ENCODE measurements at places on chromosomes 11 and 22.
A peak's percentile ranks its signal among the peaks of the same experiment; 100 is the strongest.

DNA sequence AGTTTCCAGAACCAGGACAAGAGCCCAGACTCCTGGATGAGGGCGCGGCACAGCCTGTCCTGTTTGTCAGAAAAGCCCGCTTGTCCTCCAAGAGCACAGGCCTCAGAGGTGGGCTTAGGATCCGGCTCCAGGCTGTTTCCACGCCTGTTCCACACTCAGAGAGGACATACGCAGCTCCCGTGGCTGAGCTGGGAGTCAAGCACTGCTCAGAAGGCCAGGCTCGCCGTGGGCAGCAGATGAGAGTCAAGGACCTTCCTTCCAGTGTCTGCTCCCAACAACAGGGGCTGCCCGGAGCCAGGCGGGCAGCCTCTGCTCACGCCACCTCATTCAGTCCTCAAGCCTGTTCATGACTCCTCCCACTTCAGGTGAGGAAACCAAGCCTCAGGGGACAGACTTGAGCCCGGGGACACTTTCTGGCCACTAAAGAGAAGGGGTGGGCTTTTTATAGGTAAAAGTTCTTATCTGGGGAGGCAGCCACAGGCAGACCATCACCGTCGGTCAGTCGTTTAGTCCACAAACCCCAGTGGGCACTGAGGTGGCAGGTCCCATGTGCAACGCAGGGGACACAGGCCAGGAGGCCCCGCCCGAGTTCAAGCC is 3.8 kb downstream of the CYB5R3 start:
- DNase-seq, result no peak

DNA sequence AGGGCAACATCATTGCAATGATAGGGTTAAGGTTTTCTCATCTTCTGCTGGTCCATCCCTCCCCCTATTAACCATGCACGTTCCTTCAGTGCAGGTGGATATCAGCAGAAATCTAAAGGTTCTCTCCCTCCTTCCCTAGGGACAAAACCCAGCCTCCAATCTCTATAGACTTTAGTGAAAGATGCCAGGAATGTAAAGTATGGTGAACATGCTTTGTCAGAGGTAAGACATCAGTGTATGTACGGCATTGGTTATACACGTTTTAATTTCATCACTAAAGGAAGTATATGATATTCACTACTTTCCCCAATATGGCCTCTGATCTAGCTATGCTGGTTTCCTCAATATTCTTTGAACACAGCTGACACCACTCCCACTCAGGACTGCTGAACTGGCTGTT is 81.2 kb upstream of the LDLRAD3 start:
- no peak for DNase-seq

DNA sequence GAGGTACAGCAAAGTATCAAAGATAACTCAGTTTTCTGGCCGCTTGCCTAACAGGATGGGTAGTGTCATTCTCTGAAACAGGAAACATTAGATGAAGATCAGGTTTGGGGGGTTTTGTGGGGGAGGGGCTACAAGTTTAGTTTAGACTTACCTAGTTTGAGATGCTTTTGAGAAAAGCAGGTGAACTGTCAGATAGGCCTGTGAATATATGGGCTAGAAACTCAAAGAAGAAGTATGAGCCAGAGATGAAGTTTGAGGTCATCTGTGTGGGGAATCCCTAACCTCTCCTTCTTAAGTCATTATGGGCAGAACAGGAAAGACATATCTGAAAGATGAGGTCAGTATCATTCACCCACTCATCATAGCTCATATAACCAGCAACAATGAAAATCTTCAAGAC is 11.9 kb downstream of the HOATZ start:
- peak; percentile 64 for DNase-seq

GRCh38 chr22:49979587-49980264 is 19.2 kb downstream of the PIM3 start:
- DNase-seq, result no peak

DNA sequence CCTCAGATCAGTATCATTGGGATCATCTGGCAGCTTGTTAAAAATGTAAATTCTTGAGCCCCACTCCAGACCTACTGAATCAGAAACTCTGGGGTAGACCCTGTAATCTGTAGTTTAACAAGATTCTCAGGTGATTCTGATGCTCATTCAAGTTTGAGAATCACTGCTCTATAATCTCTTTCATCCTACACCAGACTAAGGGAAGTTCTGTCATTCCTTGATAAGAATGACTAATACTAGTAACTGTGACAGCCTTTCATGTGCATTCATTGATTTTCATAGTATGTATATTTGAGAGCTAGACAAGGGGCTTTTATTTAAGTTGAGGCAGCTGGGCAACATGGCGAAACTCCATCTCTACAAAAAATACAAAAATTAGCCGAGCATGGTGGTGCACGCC is 30.0 kb downstream of the NAT10 start:
- DNase-seq, result no peak

- no peak for DNase-seq
Measured at GRCh38 chr11:34855021-34855753, 61.0 kb downstream of the APIP start.

GRCh38 chr22:46801826-46802607 is 39.6 kb downstream of the TBC1D22A start:
- no peak for DNase-seq

DNA sequence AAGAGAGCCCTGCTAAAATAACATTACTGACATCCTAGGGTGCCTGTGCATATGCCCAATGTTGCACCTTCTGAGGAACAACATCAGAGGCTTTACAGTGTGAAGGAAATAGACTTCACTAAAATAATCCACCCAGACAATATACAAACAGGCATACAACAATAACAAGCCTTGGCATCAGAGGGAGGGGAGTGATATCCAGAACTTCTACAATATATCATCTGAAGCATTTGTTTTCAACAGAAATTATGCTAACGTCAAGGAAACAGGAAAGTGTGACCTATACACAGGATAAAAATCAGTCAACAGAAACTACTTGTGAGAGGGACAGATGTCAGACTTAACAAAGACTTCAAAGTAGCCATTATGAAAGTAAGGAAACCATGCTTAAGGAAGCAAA is 81.3 kb downstream of the CTNND1 start:
- DNase-seq, result no peak

DNA sequence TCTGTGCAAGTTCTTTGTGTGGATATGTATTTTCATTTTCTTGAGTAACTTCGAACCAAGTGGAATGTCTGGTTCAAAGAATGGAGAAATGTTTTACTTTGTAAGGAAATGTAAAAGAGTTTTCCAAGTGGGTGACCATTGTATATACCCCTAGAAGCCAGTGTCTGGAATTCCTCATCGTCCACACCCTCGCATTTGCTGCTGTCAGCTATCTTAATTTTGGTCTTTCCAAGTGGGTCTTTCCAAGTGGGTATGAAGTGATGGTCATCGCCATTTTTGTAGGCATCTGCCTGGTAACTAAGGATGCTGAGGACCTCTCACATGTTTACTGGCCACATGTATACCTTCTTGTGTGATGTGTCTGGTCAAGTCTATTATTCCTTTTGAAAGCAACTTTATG is 547.5 kb downstream of the TBC1D22A start:
- DNase-seq, result no peak

- peak; percentile 63 for DNase-seq
Measured at GRCh38 chr11:15106201-15106965, 8.3 kb upstream of the INSC start.

DNA sequence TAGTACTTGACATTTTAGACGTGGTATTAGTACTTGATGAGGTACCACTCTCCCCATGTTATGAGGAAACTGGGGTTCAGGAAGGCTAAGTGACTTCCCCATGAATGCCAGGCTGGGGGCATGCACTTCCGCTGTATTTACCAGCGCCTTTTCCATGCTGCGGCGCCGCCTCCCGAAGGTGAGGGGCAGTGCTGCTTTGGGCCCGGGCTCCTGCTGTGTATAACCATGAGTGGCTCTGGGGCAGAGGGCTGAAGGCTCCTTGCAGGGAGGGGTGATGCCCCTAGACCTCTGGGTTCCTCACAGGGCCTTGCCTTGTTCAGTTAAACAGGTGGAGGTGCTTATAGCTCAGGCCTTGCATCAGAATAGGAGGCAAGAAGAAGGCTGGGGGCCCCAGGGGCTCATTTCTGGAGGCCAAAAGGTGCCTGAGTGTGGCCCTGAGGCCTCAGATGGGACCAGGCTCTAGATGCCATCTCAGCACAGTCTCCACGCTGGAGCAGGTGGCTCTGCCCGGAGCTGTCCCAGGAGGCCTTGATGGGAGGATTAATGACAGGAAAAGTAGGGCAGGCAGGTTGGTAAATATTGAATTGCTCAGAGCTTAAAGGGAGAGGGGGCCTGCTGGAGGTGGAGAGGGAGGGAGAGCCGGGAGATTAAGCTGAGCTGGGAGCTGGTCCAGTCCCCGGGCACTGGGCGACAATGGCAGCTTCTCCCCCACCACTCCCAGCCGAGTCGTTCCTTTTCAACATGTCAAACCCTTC is 129.6 kb downstream of the CEP164 start:
- no peak for DNase-seq

- DNase-seq, result no peak
Measured at GRCh38 chr11:127071606-127072005, 71.0 kb upstream of the KIRREL3 start.

DNA sequence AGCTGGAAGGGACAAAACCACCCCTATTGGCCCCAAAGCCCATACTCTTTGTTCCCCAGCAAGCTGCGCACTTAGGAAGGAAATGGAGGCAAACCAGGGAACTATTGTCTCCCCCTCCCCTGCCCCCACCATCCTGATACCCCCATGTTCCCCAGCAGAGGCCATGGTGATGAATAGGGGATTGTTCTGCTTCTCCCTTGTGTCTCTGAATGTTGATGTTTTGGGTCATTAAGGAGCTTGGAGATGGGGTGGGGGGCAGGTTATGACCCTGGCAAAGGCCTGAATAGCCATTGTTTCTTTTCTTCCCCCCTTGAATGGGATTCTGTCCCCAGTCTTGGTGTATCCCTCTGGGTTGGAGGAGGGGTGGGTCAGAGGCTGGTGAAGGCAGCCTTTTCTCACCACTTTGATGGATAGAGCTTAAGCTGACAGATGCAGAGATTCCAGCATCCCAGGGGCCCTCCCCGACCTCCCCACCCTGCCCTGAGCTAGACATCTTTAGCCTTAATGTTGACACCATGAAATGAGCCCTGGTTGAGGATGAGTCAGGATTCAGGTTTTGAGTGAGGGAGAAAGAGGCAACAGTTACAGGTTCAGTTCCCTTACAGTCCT is 8.3 kb downstream of the DTX4 start:
- DNase-seq, result no peak

DNA sequence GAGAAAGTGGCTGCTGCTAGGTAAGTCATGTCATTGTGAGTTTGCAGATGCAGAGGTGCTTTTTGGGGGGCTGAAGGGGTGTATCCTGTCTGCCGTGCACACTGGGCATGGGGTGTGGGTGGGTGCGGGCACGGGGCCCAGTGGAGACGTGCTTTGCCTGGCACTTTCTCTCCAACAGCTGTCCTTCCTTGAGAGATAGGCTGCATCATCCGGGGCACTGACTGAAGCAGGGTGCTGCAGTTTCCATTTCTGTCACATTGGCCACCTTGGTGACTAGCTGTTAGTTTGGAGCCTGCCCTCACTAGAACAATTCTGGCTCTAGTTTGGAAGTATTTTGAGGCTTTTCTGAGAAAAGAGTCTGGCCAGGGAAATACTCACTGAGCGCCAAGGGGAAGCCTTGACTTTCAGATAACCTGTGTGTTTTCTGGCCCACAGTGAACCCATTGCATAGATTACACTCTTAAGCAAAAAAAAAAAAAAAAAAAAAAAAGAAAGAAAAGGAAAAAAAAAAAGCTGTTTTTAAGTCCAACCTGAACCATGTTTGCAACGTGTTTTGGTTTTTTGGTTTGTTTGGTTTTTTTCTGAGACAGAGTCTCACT is 219.2 kb downstream of the NAV2 start:
- no peak for DNase-seq

- no peak for DNase-seq
Measured at GRCh38 chr11:133819114-133819513, 26.2 kb downstream of the SPATA19 start.

- peak; percentile 98 for DNase-seq
Measured at GRCh38 chr11:68271781-68272608, at the start of gene C11orf24. C11orf24 (minus strand) TSS chr11:68271973; CDS start chr11:68263767, 8,206 bp downstream.

GRCh38 chr11:95324826-95325225 is 93.8 kb upstream of the SESN3 start:
- no peak for DNase-seq

DNA sequence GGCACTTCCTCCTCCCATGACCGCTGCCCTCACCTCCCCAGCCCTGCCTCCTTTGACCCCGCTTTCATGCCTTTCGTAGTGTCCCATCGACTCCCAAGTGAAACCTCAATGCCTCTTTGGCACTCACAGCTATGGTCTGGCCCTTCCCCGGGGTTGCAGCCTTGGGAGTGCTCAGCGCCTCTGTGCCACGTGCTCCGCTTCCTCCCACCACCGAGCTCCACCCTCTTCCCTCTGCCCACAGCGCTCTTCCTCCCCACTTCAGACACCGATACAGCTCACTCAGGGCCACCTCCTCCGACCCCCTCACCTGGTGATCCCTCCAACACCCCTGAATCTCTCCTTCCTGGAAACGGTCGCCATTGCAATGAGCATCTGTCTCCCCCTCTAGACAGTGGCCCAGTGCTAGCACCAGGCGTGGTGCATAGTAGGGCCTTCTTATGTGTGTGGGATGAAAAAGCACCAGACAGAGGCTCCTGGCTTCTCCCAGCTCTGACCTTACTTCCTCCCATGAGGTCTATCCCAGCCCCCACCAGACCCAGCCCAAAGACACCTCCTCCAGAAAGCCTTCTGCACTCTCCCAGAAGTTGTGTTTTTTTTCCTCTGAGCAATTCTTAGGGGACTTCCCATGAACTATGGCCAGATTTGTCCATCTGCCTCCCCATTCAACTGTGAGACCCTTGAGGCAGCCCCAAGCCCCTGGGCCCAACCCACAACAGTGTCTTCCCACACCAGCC is 16.4 kb upstream of the SCGB1A1 start:
- DNase-seq, result no peak

- DNase-seq, result no peak
Measured at GRCh38 chr11:103844327-103845215, 191.9 kb upstream of the DDI1 start.
